ENCODE measurements at places on chromosomes 11 and 22. TPM values are rescaled to one million over a fixed set of nuclear protein-coding genes. Genes with fewer than 3 reads are reported as not detected.
A peak's percentile ranks its signal among the peaks of the same experiment; 100 is the strongest.

LINC01488 gene
- not detected for total RNA-seq

GRCh38 chr11:127675581-127675980 is 675.0 kb upstream of the KIRREL3 start:
- no peaks in the 10 kb centered on the region for H3K27me3 ChIP-seq
- H3K4me1 ChIP-seq = no peaks in the 10 kb centered on the region
- H3K4me3 ChIP-seq = no peak overlapping the region
- H3K27ac ChIP-seq = no peak overlapping the region

ZNF215 gene
- 5.4 TPM for total RNA-seq

MMP27 gene
- not detected for total RNA-seq

GRCh38 chr22:20567993-20568417 is 60.6 kb downstream of the MED15 start:
- H3K36me3 ChIP-seq = peaks cover 85% of the 10 kb centered on the region
- DNase-seq = no peak
- H3K4me1 ChIP-seq = peaks cover 11% of the 10 kb centered on the region
- H3K27ac ChIP-seq = no peak overlapping the region
- no peak overlapping the region for H3K4me3 ChIP-seq
- H3K27me3 ChIP-seq = no peaks in the 10 kb centered on the region

GRCh38 chr11:35398881-35399280 is 20.5 kb downstream of the SLC1A2 start:
- H3K4me3 ChIP-seq = no peak overlapping the region
- H3K4me1 ChIP-seq = no peaks in the 10 kb centered on the region
- peaks cover 11% of the 10 kb centered on the region for H3K27me3 ChIP-seq
- no peak for DNase-seq

CFAP68 gene
- total RNA-seq = 13.7 TPM

- DNase-seq = no peak
- no peaks in the 10 kb centered on the region for H3K36me3 ChIP-seq
- H3K27ac ChIP-seq = no peak overlapping the region
- no peaks in the 10 kb centered on the region for H3K4me1 ChIP-seq
- no peak overlapping the region for H3K4me3 ChIP-seq
Observed at GRCh38 chr22:24845041-24845898, 39.3 kb downstream of the SGSM1 start.

DNA sequence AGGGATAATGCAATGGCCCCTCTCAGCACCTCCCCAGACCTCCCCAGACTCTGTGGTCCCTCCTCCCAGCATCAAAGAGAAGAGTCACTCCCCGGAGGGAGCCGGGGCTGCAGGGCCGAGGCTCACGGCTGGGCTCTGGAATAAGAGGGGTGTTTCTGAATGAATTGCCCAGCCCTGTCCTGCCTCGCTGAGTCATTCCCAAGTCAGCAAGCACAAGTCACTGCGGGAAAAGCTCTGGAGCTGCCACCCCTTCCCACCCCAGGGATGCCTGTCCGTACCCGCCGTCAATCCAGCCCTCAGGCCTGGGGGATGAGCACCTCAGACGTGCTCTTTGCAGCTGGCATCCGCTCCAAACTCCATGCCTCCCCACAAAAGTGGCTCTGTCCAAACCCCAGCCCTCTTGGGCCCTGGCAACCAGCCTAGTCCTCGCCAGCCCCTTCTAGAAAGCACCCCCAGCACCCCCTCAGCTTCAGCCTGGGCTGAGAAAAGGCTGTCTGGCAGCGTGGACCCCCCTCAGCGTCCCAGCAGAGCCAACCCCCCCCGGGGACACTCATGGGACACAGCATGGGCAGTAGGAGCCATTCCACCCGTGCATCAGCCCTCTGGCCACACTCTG is 22.7 kb downstream of the CELSR1 start:
- H3K4me1 ChIP-seq = no peaks in the 10 kb centered on the region
- DNase-seq = no peak
- no peak overlapping the region for H3K27ac ChIP-seq
- peaks cover 4% of the 10 kb centered on the region for H3K27me3 ChIP-seq
- no peaks in the 10 kb centered on the region for H3K36me3 ChIP-seq
- H3K4me3 ChIP-seq = no peak overlapping the region

- no peak overlapping the region for H3K4me3 ChIP-seq
- H3K4me1 ChIP-seq = no peaks in the 10 kb centered on the region
- H3K27ac ChIP-seq = no peak overlapping the region
Observed at GRCh38 chr11:116256215-116256614, 516.6 kb downstream of the BUD13 start.

GAL3ST3 gene
- not detected for total RNA-seq

- no peak overlapping the region for H3K4me3 ChIP-seq
- no peak overlapping the region for H3K27ac ChIP-seq
- H3K27me3 ChIP-seq = peaks cover 2% of the 10 kb centered on the region
- no peak for DNase-seq
Observed at GRCh38 chr11:120612513-120613263, 101.1 kb downstream of the GRIK4 start.

DNA sequence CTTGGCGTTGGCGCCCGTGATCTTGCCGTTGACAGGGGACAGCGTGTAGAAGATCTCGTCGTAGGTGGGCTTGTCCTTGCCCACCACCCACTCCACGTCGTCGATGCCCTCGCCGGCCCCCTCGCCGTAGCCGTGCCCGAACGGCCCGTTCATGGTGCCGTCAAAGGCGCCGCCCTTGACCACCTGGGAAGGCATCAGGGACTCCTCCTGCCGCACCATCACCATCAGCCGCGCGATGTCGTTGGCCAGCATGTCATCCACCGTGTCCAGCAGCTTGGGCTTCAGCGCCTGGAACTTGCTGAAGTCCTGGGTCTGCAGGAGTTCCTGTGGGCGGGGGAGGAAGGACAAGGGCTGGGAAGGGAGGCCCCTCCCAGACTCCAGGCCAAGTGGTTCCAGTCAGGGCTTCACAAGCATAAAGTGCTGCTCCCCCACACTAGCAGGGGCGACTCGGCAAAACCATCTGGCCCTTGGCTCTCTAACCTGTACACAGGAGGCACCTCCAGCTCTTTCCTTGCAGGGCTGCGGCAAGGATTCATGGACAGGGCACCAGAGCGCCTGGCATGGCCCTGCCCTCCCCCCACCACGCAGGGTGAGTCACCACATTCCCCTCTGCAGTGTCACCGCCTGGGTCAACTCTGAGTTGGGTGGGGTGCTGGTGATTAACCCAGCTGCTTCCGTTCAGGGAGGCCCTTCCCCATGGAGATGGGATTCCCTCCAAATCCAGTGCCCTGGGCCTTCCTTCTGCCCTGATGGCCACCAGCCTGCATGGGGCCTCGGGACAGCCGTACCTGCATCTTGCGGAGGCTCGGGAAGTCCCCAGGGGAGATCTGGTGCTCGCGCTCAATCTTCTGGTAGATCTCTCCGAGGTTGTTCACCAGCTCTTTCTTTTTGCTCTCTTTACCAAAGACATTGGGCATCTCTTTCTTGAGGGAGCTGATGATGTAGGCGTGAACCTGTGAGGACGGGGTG is 10.4 kb upstream of the CDC42BPG start:
- H3K4me3 ChIP-seq = peak overlapping the region; percentile 56
- no peaks in the 10 kb centered on the region for H3K27me3 ChIP-seq
- no peak for DNase-seq
- H3K27ac ChIP-seq = peak overlapping the region; percentile 95

LDHA gene
- 282 TPM for total RNA-seq

APOBEC3F gene
- total RNA-seq = 82.4 TPM

ACRV1 gene
- not detected for total RNA-seq

TUBA8 gene
- total RNA-seq = 2.4 TPM

POTEH gene
- not detected for total RNA-seq

GRCh38 chr11:112320668-112321067 is 60.0 kb upstream of the PLET1 start:
- no peaks in the 10 kb centered on the region for H3K4me1 ChIP-seq
- no peak for DNase-seq
- no peak overlapping the region for H3K4me3 ChIP-seq
- H3K27ac ChIP-seq = no peak overlapping the region

GRCh38 chr11:3094223-3094824 is 37.1 kb upstream of the CARS1 start:
- H3K4me3 ChIP-seq = no peak overlapping the region
- peaks cover 2% of the 10 kb centered on the region for H3K4me1 ChIP-seq
- no peak overlapping the region for H3K27ac ChIP-seq
- H3K36me3 ChIP-seq = no peaks in the 10 kb centered on the region
- DNase-seq = no peak
- peaks cover 3% of the 10 kb centered on the region for H3K27me3 ChIP-seq

GRCh38 chr11:32792948-32793475 is 1.4 kb downstream of the CCDC73 start:
- no peaks in the 10 kb centered on the region for H3K36me3 ChIP-seq
- H3K4me3 ChIP-seq = peak overlapping the region; percentile 15
- H3K4me1 ChIP-seq = peaks cover 6% of the 10 kb centered on the region

- peaks cover 28% of the 10 kb centered on the region for H3K27me3 ChIP-seq
- DNase-seq = no peak
- no peaks in the 10 kb centered on the region for H3K36me3 ChIP-seq
- H3K4me1 ChIP-seq = no peaks in the 10 kb centered on the region
Observed at GRCh38 chr11:12376259-12377081, 901 bp upstream of the PARVA start.

- H3K27ac ChIP-seq = peak overlapping the region; percentile 50
- H3K36me3 ChIP-seq = no peaks in the 10 kb centered on the region
- peaks cover 82% of the 10 kb centered on the region for H3K4me1 ChIP-seq
- DNase-seq = no peak
- peak overlapping the region; percentile 74 for H3K4me3 ChIP-seq
Observed at GRCh38 chr22:23218867-23219251, 38.5 kb downstream of the BCR start.

- no peak for DNase-seq
- H3K4me1 ChIP-seq = no peaks in the 10 kb centered on the region
- H3K4me3 ChIP-seq = no peak overlapping the region
- no peak overlapping the region for H3K27ac ChIP-seq
- peaks cover 49% of the 10 kb centered on the region for H3K27me3 ChIP-seq
Observed at GRCh38 chr11:12693479-12694182, 19.4 kb downstream of the TEAD1 start.

CARD16 gene
- 31.5 TPM for total RNA-seq

KRTAP5-2 gene
- total RNA-seq = not detected

- peaks cover 83% of the 10 kb centered on the region for H3K36me3 ChIP-seq
- no peaks in the 10 kb centered on the region for H3K27me3 ChIP-seq
- H3K4me1 ChIP-seq = peaks cover 14% of the 10 kb centered on the region
- DNase-seq = no peak
- H3K4me3 ChIP-seq = no peak overlapping the region
Observed at GRCh38 chr22:27896245-27896644, 22.8 kb downstream of the PITPNB start.

DNA sequence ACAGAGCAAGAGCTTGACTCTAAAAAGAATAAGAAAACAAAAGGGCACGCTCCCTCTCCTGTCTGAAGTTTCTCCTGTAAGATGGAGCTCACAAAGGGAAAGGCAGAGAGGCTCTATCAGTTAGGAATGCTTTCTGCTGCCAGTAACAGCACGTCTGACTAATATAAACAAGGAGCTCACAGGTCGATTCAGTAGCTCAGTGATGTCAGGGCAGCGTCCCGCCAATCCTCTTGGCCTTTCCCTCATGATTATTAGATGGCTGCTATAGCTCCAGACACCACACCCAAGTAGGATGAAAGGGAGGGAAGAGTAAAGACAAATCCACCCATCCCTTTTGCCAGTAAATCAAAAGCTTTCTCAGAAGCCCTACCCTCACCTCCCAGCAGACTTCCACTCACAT is 51.3 kb upstream of the HMGXB4 start:
- peaks cover 16% of the 10 kb centered on the region for H3K27me3 ChIP-seq
- no peaks in the 10 kb centered on the region for H3K36me3 ChIP-seq
- H3K4me3 ChIP-seq = no peak overlapping the region
- no peak overlapping the region for H3K27ac ChIP-seq

MRGPRX3 gene
- total RNA-seq = not detected

- no peak for DNase-seq
- H3K4me1 ChIP-seq = no peaks in the 10 kb centered on the region
- H3K27me3 ChIP-seq = no peaks in the 10 kb centered on the region
- no peaks in the 10 kb centered on the region for H3K36me3 ChIP-seq
Observed at GRCh38 chr11:87666730-87667129, 508.5 kb downstream of the RAB38 start.

VWCE gene
- total RNA-seq = 0.76 TPM

DNA sequence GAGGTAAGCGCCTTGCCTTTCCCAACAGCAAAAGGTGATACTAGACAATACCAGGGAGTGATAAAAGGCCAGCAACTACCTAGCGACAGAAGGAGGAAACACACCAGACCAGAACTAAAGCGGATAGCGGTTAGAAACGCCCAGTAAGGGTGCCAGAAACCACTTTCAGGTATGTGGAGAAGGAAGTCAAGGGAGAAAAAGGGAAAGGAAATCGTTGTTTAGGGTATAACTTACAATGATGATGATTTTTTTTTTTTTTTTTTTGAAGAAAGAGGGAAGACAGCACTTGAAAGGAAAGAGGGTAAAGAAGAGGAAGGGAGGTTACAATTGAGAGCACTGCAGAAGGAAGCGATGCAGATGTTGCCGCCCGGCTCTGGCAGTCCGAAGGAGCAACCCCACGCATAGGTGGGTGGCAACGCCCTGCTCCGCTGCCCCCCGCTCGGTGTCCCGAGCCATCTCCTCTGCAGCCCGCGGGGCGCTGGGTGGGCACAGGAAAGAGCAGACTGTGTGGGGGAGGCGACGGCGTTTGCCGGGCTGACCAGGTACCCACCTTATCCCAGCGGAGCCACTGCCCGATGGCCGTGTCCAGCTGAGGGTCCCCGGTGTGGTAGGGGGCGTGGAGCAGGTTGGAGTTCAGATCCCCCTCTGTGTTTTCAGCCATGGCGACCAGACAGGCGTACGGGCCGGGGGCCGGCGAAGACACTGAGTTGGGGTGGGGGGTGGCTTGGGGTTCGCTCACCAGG is 561 bp downstream of the PGM2L1 start:
- peaks cover 7% of the 10 kb centered on the region for H3K4me1 ChIP-seq
- H3K27ac ChIP-seq = peak overlapping the region; percentile 92
- H3K27me3 ChIP-seq = no peaks in the 10 kb centered on the region
- peaks cover 8% of the 10 kb centered on the region for H3K36me3 ChIP-seq

DNA sequence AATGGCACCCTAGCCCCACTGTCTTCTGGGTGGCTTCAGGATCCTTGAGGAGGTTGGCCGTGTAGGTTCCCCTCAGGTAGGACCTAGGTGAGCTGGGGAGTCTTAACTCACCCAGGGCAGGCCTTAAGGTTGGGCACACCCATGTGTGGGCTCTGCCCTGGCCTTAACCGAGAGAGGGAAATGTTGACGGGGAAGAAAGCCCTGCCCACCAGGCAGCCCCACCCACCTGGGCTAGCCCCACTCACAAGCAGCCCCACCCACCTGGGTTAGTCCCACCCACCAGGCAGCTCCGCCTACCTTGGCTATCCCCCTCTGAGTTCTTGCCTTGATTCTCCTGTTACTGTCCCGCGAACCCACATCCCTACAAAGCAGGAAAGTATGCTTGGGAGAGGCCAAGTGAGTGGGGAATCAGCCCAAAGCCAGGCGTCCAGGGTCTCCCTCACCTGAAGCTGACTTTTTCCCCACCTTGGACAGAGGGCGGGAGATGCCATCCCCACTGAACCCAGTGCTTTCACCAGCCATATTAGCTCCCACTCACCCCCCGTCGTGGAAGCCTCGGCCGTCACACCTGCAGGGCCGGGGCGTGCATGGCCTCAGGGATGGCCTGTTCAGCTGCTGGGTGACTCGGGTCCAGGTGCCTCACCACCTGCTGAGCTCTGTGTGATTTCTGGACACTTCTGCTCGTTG is at the start of gene MYEOV:
TSS of gene MYEOV (plus strand) at position 337 of the 687 bp plus-strand sequence. CDS start 1,200 bp downstream, outside the sequence.
- no peaks in the 10 kb centered on the region for H3K27me3 ChIP-seq
- no peak within 1 kb of the TSS for H3K27ac ChIP-seq
- H3K4me1 ChIP-seq = peaks cover 60% of the 10 kb centered on the region
- H3K36me3 ChIP-seq = no peaks in the 10 kb centered on the region

MFRP gene
- not detected for total RNA-seq

- peaks cover 3% of the 10 kb centered on the region for H3K27me3 ChIP-seq
- H3K36me3 ChIP-seq = no peaks in the 10 kb centered on the region
- no peak for DNase-seq
Observed at GRCh38 chr11:119691020-119691666, 37.9 kb downstream of the NECTIN1 start.

All from activated B cell treated with CpG ODN at 0.5 μM for 24 hours (primary cell).